ENCODE measurements at places on chromosomes 1 and 21.

DNA sequence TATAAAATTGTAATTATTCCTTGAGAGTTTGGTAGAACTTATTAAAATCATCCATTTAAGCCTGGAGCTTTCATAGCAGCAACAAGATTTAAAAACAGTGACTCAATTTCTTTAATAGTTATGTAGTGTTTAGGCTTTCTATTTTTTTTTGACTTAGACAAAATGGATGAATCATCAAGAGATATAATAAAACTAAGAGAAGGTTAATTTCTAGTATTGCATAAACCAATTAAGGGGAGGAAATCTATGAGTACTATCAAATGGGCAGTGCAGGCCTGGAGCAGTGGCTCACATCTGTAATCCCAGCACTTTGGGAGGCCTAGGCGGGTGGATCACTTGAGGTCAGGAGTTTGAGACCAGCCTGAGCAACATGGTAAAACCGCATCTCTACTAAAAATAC, 416.3 kb upstream of the USP24 start:
- no peak for DNase-seq

GRCh38 chr1:157704878-157705277, 4.3 kb upstream of the FCRL3 start:
- no peak for DNase-seq

- DNase-seq: no peak
Measured at GRCh38 chr1:54497338-54497737, 50.7 kb upstream of the ACOT11 start.

DNA sequence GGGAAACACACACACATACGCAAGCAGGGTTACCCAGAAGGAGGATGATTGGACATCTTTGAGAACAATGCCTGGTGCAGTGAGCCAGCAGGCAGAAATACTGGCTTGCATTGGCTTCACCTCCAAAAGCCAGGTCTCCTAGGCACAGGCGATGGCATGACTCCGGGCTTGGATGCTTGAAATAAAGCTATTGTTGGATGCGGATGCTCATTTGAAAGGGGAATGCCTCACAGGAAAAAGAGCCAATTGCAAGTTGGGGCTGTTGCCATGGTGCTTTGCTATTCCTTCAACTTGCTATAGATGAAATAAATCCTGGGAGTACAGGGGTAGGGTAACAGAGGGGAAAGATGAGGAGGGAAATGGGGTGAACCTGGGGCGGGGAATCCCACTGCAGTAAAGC, 180.7 kb upstream of the SGIP1 start:
- DNase-seq: no peak

DNA sequence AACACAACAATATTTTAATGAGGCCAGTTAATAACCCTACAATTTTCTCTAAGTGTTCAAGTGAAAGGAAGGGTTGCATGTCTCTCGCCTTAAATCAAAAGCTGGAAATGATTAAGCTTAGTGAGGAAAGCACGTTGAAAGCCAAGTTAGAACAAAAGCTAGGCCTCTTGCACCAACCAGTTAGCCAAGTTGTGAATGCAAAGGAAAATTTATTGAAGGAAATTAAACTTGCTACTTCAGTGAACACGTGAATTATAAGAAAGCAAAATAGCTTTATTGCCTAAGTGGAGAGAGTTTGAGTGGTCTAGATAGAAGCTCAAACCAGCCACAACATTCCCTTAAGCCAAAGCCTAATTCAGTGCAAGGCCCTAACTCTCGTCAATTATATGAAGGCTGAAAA, 135.6 kb downstream of the DUSP10 start:
- no peak for DNase-seq

DNA sequence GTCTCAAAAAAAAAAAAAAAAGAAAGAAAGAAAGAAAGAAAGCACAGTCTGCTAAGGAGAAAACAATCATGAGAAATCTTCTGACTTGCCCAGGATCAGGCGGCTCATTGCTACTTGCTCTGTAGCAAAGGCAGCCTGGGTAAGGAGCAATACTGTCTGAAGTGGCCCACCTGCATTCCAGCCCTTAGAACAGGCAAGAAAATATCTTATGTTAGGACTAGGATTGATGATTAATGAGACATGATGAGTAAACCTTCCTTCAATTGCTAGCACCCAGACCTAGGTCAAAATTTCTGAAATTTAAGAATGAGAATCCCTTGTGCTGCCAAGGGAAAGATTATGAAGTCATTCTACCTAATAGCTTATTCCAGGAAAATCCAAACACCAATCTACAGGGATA, 140.8 kb downstream of the DSCAM start:
- DNase-seq: no peak

GRCh38 chr1:39216771-39217170, 12.3 kb downstream of the MACF1 start:
- no peak for DNase-seq

DNA sequence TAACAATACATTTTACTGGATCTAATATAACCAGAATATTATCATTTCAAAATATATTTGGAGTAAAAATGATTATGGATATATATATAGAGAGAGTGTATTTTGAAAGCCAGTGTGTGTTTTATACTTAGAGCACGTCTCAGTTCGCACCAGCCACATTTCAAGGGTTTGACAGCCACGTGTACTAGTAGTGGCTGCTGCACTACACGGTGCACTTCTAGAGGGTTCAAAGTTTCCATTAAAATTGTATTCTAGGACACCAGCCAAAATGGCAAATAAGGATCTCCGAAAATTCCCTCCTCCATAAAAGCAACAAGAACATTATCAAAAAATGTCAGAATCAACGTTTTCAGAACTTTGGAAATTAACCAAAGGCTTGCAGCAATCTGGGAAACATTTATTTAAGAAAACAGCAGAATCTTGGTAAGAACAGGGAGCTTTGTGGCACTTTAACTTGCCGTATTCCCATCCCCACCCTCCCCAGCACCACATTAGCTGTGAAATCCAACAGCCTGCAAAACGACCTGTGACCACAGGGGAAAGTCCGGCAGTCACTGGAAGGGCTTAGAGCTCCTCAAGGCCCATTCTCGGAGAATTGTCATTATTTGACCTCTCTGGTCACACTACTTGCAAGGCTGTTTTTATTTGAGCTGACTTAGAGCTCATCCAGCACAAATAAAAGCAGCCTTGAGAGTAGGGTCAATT, 33.5 kb upstream of the MRPS6 start:
- no peak for DNase-seq

GRCh38 chr1:177274687-177275211, 104.0 kb downstream of the BRINP2 start:
- DNase-seq: no peak

- DNase-seq: no peak
Measured at GRCh38 chr21:42981214-42981523, 6.8 kb downstream of the PKNOX1 start.

DNA sequence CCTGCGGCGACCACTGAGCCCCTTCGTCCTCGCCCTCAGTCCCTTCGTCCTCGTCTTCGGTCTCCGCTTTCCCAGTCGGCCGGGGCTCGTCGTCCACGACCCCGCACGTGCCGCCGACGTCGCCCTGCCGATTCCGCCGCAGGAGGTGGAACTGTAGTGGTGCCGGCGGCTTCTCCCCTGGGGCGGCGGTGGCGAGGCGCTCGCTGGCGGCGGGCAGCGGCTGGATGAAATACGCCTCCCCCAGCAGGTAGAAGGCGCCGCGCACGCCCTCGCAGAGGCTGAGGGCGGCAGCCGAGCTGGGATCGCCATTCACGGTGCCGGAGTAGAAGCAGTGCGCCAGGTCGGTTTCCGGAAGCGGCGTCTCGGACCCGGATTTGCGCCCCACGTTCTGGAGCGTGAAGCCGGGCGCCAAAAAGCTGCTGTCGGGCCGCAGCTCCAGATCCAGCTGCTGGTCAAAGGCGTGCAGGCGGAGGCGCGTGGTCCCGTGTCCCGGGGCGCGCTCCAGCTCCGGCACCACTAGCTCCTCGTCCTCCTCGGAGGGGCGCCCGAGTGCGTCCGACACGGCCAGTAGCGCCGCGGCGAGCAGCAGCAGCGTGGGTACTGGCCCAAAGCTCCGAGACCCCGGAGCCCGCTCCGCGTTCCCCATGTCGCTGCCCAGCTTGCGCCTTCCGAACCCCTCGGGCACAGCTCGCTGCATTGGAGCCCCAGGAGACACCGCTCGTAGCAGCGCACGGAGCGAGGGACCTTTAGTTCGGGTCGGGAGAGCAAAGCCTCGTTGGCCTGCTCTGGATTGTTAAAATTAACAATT, 747 bp downstream of the ADAMTS1 start:
- DNase-seq: no peak

GRCh38 chr1:244022864-244023440, 28.1 kb upstream of the ZBTB18 start:
- no peak for DNase-seq

GRCh38 chr1:26021647-26022403, at the start of gene EXTL1:
TSS of gene EXTL1 (plus strand) at chr1:26021775. CDS start at chr1:26022647, 872 bp downstream.
- DNase-seq: no peak

DNA sequence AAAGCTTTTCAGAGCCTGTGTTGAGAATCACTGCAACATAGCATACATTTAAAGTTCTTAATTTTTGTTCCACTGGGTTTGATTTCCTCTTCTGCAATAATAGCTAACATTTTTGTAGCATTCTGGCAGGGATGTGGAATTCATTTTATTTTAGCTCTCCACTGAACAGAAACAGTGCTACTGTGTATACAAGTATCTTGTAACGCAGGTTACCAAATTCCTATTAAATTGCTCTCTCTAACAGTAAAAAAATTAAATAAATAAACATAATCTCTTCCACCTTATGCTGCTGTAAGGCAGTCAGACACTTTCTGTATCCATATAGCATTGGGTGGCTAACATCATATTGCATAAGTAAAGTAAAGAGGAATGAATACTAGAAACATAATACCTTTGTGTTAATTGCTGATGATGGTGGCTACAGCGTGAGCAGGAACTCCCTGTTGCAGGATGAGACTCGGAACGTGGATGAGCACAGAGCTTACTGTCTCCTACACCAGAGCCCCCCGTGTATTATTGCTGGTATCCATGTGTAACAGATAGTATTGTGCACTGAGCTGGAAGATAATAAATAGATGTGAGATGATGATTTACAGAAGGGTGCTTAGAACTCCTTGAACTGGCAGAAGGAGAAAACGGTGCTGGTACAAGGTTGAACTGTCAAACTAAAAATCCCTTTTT, 276.9 kb upstream of the SNX7 start:
- no peak for DNase-seq
